ENCODE measurements at places on chromosomes 6 and 20.
A peak's percentile ranks its signal among the peaks of the same experiment; 100 is the strongest.

DNA sequence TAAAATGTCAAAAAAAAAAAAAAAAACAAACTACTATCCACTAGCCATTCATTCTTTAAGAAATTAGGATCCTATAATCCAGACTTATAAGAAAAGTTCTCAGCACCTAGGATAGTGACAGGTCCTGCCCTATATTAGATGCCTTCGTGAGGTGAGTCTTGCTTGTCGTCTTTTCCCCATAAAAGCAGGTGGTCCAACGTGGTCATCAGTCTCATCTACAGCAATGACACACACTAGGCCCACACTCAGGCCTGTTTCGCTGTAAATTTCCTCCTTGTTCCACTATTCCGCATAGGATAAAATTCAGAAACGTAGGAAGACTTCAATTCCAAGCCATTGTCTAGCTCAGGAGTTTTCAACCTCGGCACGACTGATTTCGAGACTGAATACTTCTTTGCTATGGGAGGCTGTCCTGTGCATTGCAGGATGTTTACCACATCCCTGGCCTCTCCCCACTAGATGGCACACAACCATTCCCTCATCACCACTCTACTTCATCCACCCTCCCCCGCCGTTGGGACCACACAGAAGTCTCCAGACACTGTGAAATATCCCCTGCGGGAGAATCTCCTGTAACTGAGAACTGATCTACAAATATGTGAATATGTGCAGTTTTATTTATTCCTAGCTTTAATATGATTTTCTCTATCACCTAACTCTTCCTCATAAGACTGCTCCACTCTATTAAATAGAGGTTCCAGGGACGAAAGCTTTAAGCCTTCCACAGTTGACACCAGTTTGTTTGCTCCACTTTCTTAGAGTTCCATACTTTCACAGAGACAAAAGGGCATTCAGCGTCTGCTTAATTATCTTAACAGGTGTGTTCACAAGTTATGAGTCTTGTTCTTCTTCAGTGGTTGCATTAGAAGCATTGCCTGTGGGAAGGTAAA is 346.3 kb downstream of the BMP2 start:
- DNase-seq, result no peak
- no peaks in the 10 kb centered on the region for H3K36me3 ChIP-seq
- H3K4me1 ChIP-seq, result no peaks in the 10 kb centered on the region
- no peaks in the 10 kb centered on the region for H3K27me3 ChIP-seq
- H3K4me3 ChIP-seq, result no peak overlapping the region
- no peak overlapping the region for H3K27ac ChIP-seq

- peak; percentile 46 for DNase-seq
- H3K4me1 ChIP-seq, result peaks cover 37% of the 10 kb centered on the region
- peak overlapping the region; percentile 58 for H3K4me3 ChIP-seq
- H3K27me3 ChIP-seq, result peaks cover 68% of the 10 kb centered on the region
- no peak overlapping the region for H3K27ac ChIP-seq
These were observed 25.4 kb upstream of the HLA-E start for GRCh38 chr6:30463651-30464618.

DNA sequence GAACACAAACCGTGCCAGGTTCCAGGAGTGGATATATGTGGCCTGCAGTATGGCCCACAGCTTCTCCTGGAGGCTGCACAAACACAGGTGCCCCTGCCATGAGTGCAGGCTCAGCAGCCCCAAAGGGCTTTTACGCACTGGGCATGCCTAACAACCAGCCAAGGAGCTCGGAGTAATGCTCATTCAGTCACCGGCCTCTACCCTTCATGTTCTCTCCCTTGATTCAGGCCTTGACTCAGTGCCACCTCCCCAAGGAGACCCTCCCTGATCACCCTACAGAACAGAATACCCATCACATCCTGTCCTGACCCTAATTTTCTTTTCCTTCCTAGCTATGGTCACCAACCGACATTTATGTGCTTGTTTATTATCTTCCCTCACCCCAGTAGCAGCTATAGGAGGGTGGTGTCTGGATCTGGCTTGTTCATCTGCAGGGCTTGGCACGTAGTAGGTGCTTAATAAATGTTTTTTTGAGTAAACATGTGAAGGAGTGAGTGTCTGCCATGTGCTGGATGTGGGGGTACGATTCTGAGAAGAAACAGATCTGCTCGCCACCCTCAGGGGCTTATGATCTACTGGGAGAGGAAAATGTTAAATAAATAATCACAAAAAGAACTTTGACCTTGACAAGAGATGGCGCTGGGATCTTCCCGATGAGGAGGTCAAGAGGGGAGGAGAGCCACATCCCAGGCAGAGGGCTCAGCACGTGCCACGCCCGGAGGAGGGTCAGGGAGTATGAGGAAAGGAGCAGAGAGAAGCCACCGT is 9.2 kb downstream of the PXMP4 start:
- DNase-seq, result no peak
- peaks cover 2% of the 10 kb centered on the region for H3K4me1 ChIP-seq
- H3K36me3 ChIP-seq, result peaks cover 43% of the 10 kb centered on the region
- H3K4me3 ChIP-seq, result no peak overlapping the region
- no peaks in the 10 kb centered on the region for H3K27me3 ChIP-seq

DNA sequence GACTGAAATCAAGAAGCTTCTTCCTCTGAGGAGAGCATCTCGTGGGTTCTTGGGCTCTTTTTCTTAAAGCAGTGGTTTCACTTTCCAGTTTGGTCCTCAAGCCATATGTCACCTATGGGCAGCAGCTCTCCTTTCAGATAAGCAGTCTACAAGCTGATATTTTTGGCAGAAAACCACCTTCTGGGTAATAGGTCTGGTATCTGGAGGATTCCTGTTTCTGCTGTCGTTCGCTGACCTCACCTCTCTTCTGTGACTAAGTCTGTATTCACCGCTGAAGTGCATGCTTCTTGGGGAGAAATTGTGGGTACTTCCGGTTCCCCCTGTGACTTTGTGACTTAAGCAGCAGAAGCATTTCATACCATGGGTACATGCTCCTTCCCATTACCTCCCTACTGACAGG is 193.6 kb downstream of the EDN1 start:
- H3K4me1 ChIP-seq, result peaks cover 12% of the 10 kb centered on the region
- no peak for DNase-seq
- H3K4me3 ChIP-seq, result peak overlapping the region; percentile 74
- H3K36me3 ChIP-seq, result no peaks in the 10 kb centered on the region
- H3K27me3 ChIP-seq, result no peaks in the 10 kb centered on the region
- H3K27ac ChIP-seq, result no peak overlapping the region

DNA sequence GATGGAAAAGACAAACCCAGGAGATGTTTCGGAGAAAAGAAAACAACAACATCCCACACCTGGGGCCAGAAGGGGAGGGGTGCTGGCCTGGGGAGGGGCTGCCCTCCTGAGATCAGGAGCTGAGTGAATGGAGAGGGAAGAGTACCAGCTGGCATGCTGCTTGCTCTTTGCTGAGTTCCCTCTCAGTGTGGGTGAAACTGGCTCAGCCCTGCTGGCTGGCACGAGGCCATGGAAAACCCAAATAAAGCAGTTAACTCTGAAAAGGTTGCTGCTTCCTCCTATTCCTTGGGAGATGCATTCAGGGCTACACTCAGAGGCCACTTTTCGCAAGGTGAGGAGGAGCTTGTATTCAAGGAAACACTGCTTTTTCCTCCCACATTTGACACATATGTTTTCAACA is 8.0 kb upstream of the KCNK16 start:
- no peak for DNase-seq
- H3K4me1 ChIP-seq, result peaks cover 5% of the 10 kb centered on the region
- no peaks in the 10 kb centered on the region for H3K36me3 ChIP-seq
- peaks cover 7% of the 10 kb centered on the region for H3K27me3 ChIP-seq
- H3K4me3 ChIP-seq, result no peak overlapping the region

- no peaks in the 10 kb centered on the region for H3K36me3 ChIP-seq
- no peak overlapping the region for H3K27ac ChIP-seq
- no peak for DNase-seq
- H3K27me3 ChIP-seq, result peaks cover 8% of the 10 kb centered on the region
These were observed 158.5 kb downstream of the SASH1 start for GRCh38 chr6:148501178-148501590.

GRCh38 chr20:47776639-47777038 is 8.6 kb downstream of the SULF2 start:
- no peaks in the 10 kb centered on the region for H3K27me3 ChIP-seq
- H3K27ac ChIP-seq, result no peak overlapping the region
- no peaks in the 10 kb centered on the region for H3K36me3 ChIP-seq
- no peaks in the 10 kb centered on the region for H3K4me1 ChIP-seq
- DNase-seq, result no peak
